ENCODE measurements at places on chromosomes 3 and 15.

GRCh38 chr15:56613811-56614210, 119.5 kb downstream of the ZNF280D start:
- DNase-seq, result no peak

DNA sequence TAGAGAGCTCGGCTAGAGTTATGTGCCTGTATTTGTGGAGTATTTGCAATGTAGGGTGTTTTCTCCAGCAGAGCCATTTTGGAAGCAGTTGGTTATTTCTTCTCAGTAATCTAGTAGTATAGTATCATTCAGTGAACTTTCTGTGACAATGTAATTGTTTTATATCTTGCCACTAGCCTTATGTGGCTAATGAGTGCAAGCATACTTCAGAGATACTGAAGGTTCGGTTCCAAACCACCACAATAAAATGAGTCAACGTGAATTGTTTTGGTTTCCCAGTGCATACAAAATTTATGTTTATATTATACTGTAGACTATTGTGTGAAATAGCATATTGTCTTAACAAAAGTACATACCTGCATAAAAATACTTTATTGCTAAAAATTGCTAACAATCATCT, 286.9 kb upstream of the TBL1XR1 start:
- no peak for DNase-seq

DNA sequence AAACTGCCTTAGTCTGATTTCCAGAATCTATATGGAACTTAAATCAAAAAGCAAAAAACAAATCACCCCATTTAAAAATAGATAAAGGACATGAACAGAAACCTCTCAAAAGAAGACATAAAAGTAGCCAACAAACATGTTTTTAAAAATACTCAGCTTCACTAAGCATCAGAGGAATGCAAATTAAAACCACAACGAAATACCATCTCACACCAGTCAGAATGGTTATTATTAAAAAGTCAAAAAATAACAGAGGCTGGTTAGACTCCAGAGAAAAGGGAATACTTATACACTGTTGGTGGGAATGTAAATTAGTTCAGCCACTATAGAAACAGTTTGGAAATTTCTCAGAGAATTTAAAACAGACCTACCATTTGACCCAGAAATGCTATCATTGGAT, 367.9 kb downstream of the ZIC4 start:
- no peak for DNase-seq

DNA sequence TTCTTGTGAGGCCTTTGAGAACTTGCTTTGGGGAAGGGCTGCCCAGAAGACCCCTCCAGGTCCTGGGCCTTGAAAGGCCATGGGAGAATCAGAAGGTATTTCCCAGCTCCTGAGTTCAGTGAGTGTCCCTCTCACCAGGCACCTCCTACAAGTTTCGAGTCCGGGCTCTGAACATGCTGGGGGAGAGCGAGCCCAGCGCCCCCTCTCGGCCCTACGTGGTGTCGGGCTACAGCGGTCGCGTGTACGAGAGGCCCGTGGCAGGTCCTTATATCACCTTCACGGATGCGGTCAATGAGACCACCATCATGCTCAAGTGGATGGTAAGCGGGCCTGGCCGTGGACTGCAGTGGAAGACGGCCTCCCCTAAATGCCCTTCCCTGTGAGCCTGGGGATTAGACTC, 68.3 kb downstream of the BOC start:
- no peak for DNase-seq

DNA sequence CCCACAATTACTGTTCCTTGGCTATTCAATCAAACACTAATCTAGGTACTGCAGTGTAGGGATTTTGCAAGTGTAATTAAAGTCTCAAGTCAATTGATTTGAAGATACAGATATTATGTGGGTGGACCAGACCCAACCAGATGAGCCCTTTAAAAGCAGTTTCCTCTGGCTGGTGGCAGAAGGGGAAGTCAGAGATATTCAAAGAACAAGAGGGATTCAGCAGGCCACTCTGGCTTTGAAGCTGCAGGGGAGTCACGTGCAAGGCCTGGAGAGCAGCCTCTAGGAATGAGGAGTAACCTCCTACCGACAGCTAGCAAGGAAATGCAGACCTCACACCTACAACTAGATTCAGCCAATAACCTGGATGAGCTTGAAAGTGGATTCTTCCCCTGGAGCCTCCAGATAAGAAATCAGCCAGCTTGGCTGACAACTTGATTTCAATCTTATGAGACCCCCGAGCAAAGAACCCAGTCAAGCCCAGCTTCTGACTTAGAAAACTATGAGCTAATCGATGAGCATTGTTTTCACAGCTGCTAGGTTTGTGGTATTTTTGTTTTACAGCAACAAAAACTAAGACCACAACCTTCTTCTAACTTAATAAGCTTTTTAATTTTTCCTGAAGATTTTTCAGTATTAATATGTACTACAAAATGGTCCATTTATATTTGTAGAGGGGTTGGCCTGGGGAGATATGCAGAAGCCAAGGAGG, 13.4 kb downstream of the HACD2 start:
- DNase-seq, result no peak

GRCh38 chr3:173916799-173917198, 519.3 kb downstream of the NLGN1 start:
- DNase-seq, result no peak

DNA sequence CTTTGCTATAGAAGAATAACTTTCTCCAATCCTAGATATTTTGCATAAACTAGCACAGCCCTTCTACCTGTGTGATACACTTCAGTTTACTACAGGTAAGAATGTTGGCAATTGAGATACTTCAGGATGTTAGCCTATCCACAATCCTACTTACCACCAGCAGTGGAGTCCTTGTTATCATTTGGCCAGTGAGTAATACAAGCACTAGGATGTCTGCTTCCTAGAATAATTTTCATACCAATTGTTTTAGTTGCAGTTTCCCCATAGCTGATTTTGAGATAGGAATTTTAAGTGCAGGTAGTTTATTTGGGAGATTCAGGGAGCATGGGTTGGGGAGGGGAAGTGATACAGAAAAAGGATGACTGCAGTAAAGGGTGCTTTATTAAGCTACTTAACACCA, 147.2 kb downstream of the EPHA6 start:
- no peak for DNase-seq

- peak; percentile 63 for DNase-seq
These were observed 9.4 kb upstream of the CMSS1 start for GRCh38 chr3:99808163-99808794.

All from pulmonary artery endothelial cell (primary cell).